ENCODE measurements at places on chromosomes 3 and 15. TPM values are rescaled to one million over a fixed set of nuclear protein-coding genes. Genes with fewer than 3 reads are reported as not detected.

The CYFIP1 gene
- 116 TPM for total RNA-seq

GRCh38 chr3:155785662-155786295, 20.3 kb downstream of the C3orf33 start:
- no peak overlapping the region for H3K27ac ChIP-seq
- H3K4me3 ChIP-seq = no peak overlapping the region
- no peak for DNase-seq
- peaks cover 5% of the 10 kb centered on the region for H3K4me1 ChIP-seq

DNA sequence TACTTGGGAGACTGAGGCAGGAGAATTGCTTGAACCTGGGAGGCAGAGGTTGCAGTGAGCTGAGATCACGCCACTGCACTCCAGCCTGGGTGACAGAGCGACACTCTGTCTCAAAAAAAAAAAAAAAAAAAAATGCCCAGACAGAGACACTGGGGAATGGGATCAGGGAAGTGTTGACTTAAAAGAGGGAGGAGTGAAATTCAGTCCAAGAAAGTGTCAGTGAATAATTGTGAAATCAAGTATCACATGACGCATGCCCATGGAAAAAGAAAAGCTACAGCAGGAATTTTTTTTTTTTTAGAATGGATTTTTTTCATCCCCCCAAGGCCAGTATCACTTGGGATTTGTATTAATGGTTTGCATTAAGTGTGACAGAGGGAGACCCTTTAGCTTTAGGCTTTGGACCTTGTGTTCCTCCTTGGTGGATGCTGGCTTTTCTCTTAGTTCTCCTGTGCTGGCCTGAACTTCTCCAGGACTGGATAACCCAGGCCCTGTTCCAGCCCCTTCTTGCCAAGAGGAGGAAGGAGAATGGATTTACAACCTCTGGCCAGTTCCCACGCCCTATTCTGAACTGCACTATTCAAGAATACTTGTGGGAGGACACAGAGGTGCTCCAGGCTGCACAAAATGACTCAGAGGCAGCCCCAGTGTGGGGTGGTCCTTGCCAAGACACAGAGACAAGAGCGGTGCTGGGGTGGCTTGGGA, 36.7 kb upstream of the ZNF774 start:
- H3K36me3 ChIP-seq = no peaks in the 10 kb centered on the region
- H3K27me3 ChIP-seq = peaks cover 3% of the 10 kb centered on the region
- H3K4me3 ChIP-seq = no peak overlapping the region
- no peak overlapping the region for H3K27ac ChIP-seq
- DNase-seq = no peak

The UCN2 gene
- 1.3 TPM for total RNA-seq

GRCh38 chr3:141150081-141150830, 81.4 kb upstream of the PXYLP1 start:
- no peaks in the 10 kb centered on the region for H3K36me3 ChIP-seq
- no peak overlapping the region for H3K4me3 ChIP-seq
- no peak for DNase-seq
- H3K27ac ChIP-seq = no peak overlapping the region

The RAB6B gene
- total RNA-seq = 15.5 TPM

The CYP19A1 gene
- total RNA-seq = not detected

DNA sequence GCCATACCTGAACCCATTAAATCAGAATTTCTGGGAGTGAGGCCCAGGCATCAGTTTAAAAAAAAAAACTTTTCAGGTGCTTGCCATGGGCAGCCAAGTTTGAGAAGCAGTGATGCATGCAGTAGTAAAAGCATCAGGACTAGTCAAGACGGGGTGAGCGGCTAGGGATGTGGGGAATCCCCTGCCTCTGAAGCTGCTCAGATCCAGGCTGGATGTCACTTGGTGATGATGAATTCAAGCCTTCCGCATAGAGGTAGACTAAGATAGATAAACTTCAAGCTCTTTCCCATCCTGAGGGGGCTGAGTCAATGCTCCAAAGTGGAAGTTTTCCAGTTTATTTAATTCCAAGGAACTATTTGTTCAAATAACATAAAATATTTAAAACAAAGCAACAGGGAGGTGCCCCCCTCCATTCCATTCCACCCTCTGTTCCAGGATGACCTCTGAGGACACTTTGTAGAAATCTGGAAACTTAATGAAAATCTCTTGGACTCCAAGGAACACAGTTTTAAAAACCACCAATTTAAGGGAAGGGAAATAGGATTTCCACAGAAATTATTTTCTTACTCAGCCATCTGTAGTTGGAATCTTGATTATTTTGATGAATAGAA, 100.4 kb upstream of the NR2E3 start:
- no peak overlapping the region for H3K4me3 ChIP-seq
- H3K4me1 ChIP-seq = peaks cover 10% of the 10 kb centered on the region
- peaks cover 14% of the 10 kb centered on the region for H3K27me3 ChIP-seq

GRCh38 chr15:61227950-61228936, 859 bp downstream of the RORA start:
- H3K4me3 ChIP-seq = peak overlapping the region; percentile 97
- DNase-seq = peak; percentile 13
- no peak overlapping the region for H3K27ac ChIP-seq
- H3K27me3 ChIP-seq = peaks cover 61% of the 10 kb centered on the region
- peaks cover 17% of the 10 kb centered on the region for H3K4me1 ChIP-seq
- no peaks in the 10 kb centered on the region for H3K36me3 ChIP-seq

- H3K27me3 ChIP-seq = no peaks in the 10 kb centered on the region
- H3K4me3 ChIP-seq = no peak overlapping the region
- no peak overlapping the region for H3K27ac ChIP-seq
- no peak for DNase-seq
- H3K36me3 ChIP-seq = no peaks in the 10 kb centered on the region
These were observed 5.4 kb downstream of the IFT122 start for GRCh38 chr3:129445471-129445870.

GRCh38 chr3:122469659-122470058, 45.1 kb downstream of the KPNA1 start:
- peaks cover 26% of the 10 kb centered on the region for H3K4me1 ChIP-seq
- peaks cover 14% of the 10 kb centered on the region for H3K36me3 ChIP-seq
- H3K27ac ChIP-seq = peak overlapping the region; percentile 81
- H3K27me3 ChIP-seq = no peaks in the 10 kb centered on the region
- DNase-seq = no peak
- H3K4me3 ChIP-seq = no peak overlapping the region

- H3K27ac ChIP-seq = no peak overlapping the region
- H3K36me3 ChIP-seq = peaks cover 8% of the 10 kb centered on the region
- no peaks in the 10 kb centered on the region for H3K27me3 ChIP-seq
- DNase-seq = no peak
- H3K4me1 ChIP-seq = peaks cover 12% of the 10 kb centered on the region
These were observed 565.8 kb upstream of the DPPA4 start for GRCh38 chr3:109903100-109903499.

DNA sequence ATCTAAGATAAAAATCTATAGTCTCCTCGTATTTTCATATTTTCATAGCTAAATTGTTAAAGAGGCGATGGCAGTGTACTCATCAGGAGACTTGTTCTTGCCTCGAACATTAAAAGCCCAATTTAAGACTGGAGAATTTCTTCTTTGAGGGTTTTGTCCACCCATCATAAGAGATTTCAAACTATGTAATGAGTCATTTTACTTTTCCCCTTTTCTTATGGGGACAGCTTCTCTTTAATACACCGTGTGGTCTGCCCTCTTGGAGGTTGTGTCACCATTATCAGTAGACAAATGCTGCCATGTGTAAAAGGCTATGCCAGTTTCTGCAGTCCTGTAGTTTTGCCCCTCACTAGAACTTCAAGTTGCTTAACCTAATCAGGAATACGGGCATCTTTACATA, 16.9 kb downstream of the TGFBR2 start:
- H3K36me3 ChIP-seq = peaks cover 22% of the 10 kb centered on the region
- no peak for DNase-seq
- no peak overlapping the region for H3K27ac ChIP-seq
- H3K4me1 ChIP-seq = peaks cover 18% of the 10 kb centered on the region
- no peaks in the 10 kb centered on the region for H3K27me3 ChIP-seq

The PP2D1 gene
- not detected for total RNA-seq

GRCh38 chr3:48694610-48695392, 9.1 kb upstream of the NCKIPSD start:
- peaks cover 23% of the 10 kb centered on the region for H3K36me3 ChIP-seq
- peaks cover 21% of the 10 kb centered on the region for H3K4me1 ChIP-seq
- H3K4me3 ChIP-seq = no peak overlapping the region
- H3K27ac ChIP-seq = peak overlapping the region; percentile 79

The MYO5C gene
- total RNA-seq = 7.7 TPM

GRCh38 chr3:106184540-106185457, 316.0 kb upstream of the CBLB start:
- H3K27ac ChIP-seq = no peak overlapping the region
- no peaks in the 10 kb centered on the region for H3K4me1 ChIP-seq
- H3K36me3 ChIP-seq = no peaks in the 10 kb centered on the region

DNA sequence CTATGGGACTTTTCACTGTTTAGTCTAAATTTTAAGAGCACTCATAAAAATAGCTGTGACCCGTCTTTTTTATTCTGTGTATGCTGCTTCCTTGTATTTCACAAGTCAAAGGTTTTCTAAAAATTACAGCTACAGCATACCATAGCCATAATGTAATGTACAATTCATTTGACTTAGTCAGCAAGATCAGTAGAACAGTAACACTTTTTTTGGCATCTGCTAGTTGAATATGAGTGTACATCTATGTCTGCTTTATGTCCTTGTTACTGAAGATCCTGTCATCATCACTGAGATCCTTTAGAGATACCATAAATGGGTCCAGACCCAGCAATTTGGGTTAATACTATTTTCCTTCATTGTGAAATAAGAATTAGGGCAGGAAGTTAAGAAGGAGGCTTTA, 42.2 kb downstream of the CMSS1 start:
- H3K27ac ChIP-seq = no peak overlapping the region
- peaks cover 18% of the 10 kb centered on the region for H3K4me1 ChIP-seq
- peaks cover 10% of the 10 kb centered on the region for H3K36me3 ChIP-seq
- DNase-seq = no peak

DNA sequence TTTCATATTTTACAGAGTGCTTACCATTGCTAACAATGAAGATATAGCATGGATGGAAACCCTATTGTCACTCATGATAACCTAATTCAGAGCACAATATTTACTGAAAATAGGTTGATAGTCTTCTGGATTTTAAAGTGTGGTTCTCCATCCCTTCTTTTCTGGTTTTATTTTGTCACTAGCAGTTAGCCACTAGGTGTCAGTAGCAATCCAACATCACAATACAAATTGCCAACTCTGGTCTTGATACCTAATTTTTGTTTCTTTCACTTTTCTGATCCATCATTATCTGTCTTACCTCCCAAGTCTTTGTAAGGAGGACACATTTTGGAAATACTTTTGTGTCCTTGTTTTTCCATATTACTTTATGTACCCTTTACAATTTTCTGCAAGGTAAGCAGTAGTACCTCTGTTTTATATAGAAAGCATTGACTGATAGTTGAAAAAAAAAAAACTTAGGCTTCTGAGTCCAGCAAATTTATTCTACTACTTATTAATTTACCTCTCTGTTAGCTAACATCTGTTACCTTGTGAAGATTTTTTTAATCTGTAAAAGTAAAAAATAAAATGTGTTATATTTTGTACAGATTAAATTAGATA, 28.3 kb upstream of the CRYBG3 start:
- DNase-seq = no peak
- H3K27ac ChIP-seq = no peak overlapping the region
- H3K4me1 ChIP-seq = no peaks in the 10 kb centered on the region

GRCh38 chr15:79008659-79009058, 63.8 kb upstream of the CTSH start:
- H3K27me3 ChIP-seq = no peaks in the 10 kb centered on the region
- peak overlapping the region; percentile 48 for H3K27ac ChIP-seq
- peaks cover 18% of the 10 kb centered on the region for H3K4me1 ChIP-seq
- H3K4me3 ChIP-seq = no peak overlapping the region
- H3K36me3 ChIP-seq = no peaks in the 10 kb centered on the region
- DNase-seq = no peak

DNA sequence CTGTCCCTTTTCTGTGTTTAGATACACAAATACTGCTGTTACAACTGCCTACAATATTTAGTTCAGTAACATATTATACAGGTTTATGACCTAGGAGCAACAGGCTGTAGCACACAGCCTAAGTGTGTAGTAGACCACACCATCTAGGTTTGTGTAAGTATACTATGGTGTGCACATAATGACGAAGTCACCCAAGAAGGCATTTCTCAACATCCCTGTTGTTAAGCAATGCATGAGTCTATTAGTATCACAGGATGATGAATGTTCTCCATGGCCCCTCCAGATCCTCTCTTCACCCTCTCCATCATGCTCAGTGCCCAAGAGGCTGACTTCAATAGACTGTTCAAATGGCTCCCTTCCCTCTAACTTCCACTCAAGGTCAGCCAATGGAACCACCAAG, 14.6 kb upstream of the SEC62 start:
- H3K27ac ChIP-seq = no peak overlapping the region
- H3K36me3 ChIP-seq = no peaks in the 10 kb centered on the region
- no peak for DNase-seq

The CADM2 gene
- 4.2 TPM for total RNA-seq

The SYNPR gene
- total RNA-seq = not detected
